ENCODE measurements at places on chromosomes 5 and 9. TPM values are rescaled to one million over a fixed set of nuclear protein-coding genes. Genes with fewer than 3 reads are reported as not detected.

The PCDHB3 gene
- total RNA-seq, result not detected

The FAM114A2 gene
- 9.3 TPM for total RNA-seq

The PCDHA12 gene
- 2.6 TPM for total RNA-seq

The TMCO6 gene
- 11.3 TPM for total RNA-seq

The SMIM15 gene
- total RNA-seq, result 71.7 TPM

The ADAMTS19 gene
- not detected for total RNA-seq

The MAMDC4 gene
- total RNA-seq, result 1.8 TPM

The LRRC26 gene
- 1.5 TPM for total RNA-seq
